ENCODE measurements at places on chromosomes 2 and 18. TPM values are rescaled to one million over a fixed set of nuclear protein-coding genes. Genes with fewer than 3 reads are reported as not detected.

GRCh38 chr2:205733648-205734047 is 51.3 kb downstream of the NRP2 start:
- no peaks in the 10 kb centered on the region for H3K27me3 ChIP-seq
- H3K4me1 ChIP-seq, result no peaks in the 10 kb centered on the region
- H3K27ac ChIP-seq, result no peak overlapping the region
- no peak for DNase-seq
- H3K36me3 ChIP-seq, result no peaks in the 10 kb centered on the region

C2orf92 gene
- 0.68 TPM for polyA plus RNA-seq

NGEF gene
- not detected for polyA plus RNA-seq

DNA sequence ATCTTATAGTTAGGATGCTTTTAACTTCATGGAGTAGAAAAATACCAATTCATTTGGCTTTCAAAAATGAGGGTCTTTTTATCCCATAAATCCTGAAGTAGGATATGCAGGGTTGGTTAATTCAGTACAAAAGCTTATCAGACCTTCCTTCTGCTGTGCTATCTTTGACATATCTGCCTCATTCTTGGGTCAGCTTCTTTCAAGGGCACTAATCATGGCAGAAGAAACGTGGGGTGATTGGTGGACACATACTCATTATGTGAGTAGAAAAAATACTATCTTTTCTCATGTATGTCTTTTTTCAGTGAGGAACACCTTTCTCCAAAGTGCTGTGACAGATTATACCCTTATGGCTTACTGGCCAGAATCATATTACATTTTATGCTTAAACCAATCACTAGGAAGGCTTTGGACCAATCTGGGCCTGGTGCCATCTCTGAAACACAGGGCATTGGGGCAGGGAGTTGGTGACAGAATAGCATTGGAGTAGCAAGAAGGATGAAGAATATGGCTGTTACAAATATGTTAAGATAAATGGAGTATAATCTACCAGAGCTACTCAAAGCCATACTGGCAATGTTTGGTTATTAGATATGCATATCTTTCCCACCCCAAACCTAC is 10.1 kb downstream of the UGP2 start:
- no peak for DNase-seq
- H3K4me1 ChIP-seq, result peaks cover 82% of the 10 kb centered on the region
- peaks cover 16% of the 10 kb centered on the region for H3K36me3 ChIP-seq

DNA sequence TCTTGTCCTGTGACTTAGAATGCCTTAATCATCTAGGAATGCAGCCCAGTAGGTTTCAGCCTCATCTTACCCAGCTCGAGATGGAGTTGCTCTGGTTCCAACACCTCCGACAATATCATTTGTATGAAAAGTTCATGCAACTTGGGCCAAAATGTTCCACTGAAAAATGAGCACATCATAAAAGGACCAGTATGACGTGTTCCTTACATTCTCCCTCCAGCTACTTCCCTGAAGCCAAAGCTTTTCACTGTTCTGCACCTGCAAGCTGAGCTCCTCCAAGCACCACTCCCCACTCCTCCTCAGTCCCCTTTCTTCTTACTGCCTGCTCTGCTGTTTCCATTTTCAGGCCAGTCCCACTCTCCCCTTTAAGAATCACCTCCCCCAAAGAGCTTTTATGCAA is 23.1 kb downstream of the TMEM182 start:
- no peak overlapping the region for H3K27ac ChIP-seq
- H3K36me3 ChIP-seq, result peaks cover 27% of the 10 kb centered on the region
- no peak for DNase-seq

MEP1B gene
- polyA plus RNA-seq, result not detected

EIF5B gene
- polyA plus RNA-seq, result 3.0 TPM

DNA sequence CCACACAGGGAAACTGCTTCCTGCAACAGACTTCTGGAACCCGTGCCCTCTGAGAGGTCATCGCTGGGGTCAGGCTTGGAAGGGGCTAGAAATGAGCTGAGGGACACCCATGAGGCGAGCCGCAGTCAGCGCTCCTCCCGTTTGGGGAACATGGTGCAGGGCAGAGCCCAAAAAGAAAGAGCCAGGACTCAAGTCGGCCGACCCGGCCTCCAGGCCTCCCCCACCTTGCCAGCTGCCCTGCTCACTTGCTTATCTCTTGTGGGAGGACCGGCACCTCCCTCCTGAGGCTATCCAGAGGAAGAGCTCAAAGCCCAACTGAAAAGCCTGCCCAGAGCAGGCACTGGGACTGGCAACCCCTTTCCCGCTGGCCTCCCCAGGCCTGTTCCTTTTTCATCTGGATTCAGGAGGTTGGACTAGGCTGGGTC is 43.6 kb downstream of the SCTR start:
- DNase-seq, result no peak
- H3K4me3 ChIP-seq, result no peak overlapping the region
- peaks cover 2% of the 10 kb centered on the region for H3K27me3 ChIP-seq
- H3K36me3 ChIP-seq, result no peaks in the 10 kb centered on the region

ERBB4 gene
- polyA plus RNA-seq, result not detected

DNA sequence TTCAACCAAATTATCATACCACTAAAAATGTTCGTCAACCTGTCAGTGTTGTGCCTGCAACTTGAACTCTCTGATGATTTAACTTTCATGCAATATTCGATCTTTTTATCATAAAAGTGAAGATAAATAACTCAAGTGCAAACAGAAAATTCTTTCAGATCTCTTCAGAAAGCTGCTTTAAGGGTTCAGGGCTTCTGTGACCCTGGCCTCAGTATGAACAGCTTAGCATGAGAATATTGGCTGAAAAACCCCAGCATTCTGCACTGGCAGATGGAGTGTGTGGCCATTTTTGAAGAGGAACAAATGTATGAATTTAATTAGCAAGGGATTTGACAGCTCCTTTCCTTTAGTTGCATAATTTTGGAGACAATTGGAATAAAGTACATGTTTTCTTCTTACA is 851.4 kb upstream of the SOX11 start:
- DNase-seq, result no peak
- H3K27me3 ChIP-seq, result no peaks in the 10 kb centered on the region
- H3K4me1 ChIP-seq, result no peaks in the 10 kb centered on the region

GRCh38 chr2:142395291-142395690 is 264.5 kb upstream of the LRP1B start:
- H3K27ac ChIP-seq, result no peak overlapping the region
- H3K4me1 ChIP-seq, result no peaks in the 10 kb centered on the region
- no peaks in the 10 kb centered on the region for H3K36me3 ChIP-seq
- no peaks in the 10 kb centered on the region for H3K27me3 ChIP-seq
- no peak overlapping the region for H3K4me3 ChIP-seq

- H3K27ac ChIP-seq, result peak overlapping the region; percentile 80
- peak overlapping the region; percentile 10 for H3K4me3 ChIP-seq
- peaks cover 29% of the 10 kb centered on the region for H3K4me1 ChIP-seq
- no peaks in the 10 kb centered on the region for H3K27me3 ChIP-seq
- no peaks in the 10 kb centered on the region for H3K36me3 ChIP-seq
These were observed 85.1 kb upstream of the TTC39C start for GRCh38 chr18:23929362-23929930.

MDH1B gene
- 0.06 TPM for polyA plus RNA-seq

DNA sequence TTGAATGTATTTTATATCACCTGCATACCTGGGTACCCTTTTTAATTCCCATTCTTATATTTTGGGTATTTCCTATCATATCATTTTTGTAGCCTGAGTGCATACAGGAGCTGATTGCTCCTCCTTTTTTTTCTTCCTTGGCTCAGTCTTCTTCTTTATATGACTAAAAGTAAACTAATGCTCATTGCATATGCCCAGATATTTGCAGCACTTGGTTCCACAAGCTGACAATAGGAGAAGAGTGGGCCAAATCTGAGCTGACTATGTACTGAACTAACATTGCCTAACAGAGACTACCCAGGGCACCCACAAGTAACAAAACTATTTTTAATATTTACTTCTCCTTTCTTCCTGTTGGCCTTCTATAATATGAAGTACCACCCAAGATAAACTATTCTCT is 131.7 kb upstream of the SPOPL start:
- H3K4me1 ChIP-seq, result no peaks in the 10 kb centered on the region
- peaks cover 4% of the 10 kb centered on the region for H3K27me3 ChIP-seq
- H3K27ac ChIP-seq, result no peak overlapping the region

GREB1L gene
- 0.09 TPM for polyA plus RNA-seq

TMEM163 gene
- 0.24 TPM for polyA plus RNA-seq

DNA sequence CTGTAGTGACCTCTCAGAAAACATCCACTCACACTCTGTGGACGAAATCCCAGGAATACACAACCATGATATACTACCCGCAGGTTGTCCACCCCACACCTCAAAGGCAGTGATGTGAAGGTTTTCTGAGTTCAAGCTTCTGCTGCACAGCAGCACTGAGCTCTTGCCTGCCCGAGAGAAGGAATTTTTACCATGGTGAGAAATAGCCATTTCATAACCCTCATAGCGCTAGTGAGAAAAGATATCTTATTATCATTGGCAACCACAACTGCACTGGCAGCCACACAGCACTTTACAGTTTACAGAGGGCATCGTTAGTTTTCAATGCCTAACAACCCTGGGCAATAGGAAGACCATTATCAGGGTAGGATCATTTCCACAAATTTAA is 36.9 kb downstream of the NAPG start:
- H3K27ac ChIP-seq, result no peak overlapping the region
- DNase-seq, result no peak
- H3K27me3 ChIP-seq, result no peaks in the 10 kb centered on the region
- peaks cover 10% of the 10 kb centered on the region for H3K4me1 ChIP-seq

GRCh38 chr18:69725009-69725408 is 222.7 kb downstream of the CD226 start:
- H3K36me3 ChIP-seq, result peaks cover 10% of the 10 kb centered on the region
- no peaks in the 10 kb centered on the region for H3K27me3 ChIP-seq
- H3K4me3 ChIP-seq, result no peak overlapping the region
- DNase-seq, result no peak
- H3K4me1 ChIP-seq, result no peaks in the 10 kb centered on the region
- H3K27ac ChIP-seq, result no peak overlapping the region

DNA sequence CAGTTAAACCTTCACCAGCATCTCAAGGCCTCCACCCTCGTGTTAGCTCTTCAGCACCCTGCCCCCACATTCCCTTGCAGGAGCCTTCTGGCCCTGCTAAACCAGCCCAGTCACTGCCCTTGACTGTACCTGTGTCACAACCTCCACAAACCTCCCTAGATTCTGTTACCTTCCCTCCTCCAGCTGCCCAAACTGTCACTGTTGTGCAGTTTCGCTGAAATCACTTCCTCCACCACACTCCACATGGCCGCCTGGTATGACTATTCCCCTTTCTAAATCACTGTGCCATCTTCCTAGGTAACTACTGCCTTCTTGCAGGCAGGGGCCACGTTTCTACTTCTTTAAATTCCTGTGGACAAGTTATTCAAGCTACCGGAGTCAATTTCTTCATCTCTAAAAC is 160.2 kb downstream of the GALNT14 start:
- H3K4me1 ChIP-seq, result no peaks in the 10 kb centered on the region
- no peak for DNase-seq

TUBA3E gene
- polyA plus RNA-seq, result not detected

DOCK10 gene
- polyA plus RNA-seq, result 34.1 TPM

GRCh38 chr2:156327835-156328695 is 4.5 kb downstream of the NR4A2 start:
- peak; percentile 32 for DNase-seq
- no peak overlapping the region for H3K4me3 ChIP-seq
- peaks cover 11% of the 10 kb centered on the region for H3K36me3 ChIP-seq

- H3K4me3 ChIP-seq, result no peak overlapping the region
- H3K27ac ChIP-seq, result no peak overlapping the region
- H3K36me3 ChIP-seq, result peaks cover 5% of the 10 kb centered on the region
- no peaks in the 10 kb centered on the region for H3K27me3 ChIP-seq
These were observed 67.3 kb downstream of the CRACDL start for GRCh38 chr2:98868548-98869271.

DNA sequence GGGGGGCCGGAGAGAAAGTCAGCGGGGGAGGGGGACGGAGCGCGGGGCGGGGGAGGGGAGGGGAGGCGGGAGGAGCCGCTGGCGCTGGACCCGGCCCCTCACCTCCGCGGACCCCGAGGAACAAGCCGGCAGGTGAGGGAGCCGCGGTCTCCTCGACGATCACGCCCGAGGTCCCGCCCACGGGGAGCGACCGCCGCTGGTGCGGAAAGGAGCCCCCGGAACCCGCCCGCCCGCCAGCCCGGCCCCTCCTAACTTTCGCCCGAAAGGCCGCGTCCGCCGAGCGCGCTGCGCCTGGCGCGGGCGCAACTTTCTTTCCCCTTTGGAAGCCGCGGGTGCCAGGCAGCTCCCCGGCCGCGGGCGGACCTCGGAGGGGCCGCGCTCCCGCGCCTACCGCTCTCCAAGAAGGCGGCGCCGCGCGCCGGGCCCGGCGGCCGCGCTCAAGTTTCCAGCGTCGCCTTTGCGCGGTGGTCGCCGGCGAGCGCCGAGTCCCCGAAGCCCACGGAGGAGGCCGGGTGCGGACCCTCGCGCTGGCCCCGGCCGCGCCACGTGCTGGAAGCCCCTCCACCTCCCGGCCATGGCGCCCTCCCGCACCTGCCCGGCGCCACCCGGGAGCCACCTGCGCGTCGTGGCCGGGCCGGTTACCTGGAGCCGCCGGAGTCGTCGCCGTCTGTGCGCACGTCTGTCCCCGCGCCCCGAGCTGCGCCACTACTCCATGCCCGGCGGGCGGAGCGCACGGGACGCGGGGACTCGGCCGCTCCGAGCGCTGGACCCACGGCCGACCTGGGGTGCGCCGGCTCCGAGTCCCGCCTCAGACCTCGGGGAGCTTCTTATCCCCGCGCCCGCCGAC is at the start of gene ALKAL2:
Gene ALKAL2 (minus strand): TSS at position 181 of the 847 bp plus-strand sequence. CDS start 256 bp downstream, outside the sequence.
- peak within 1 kb of the TSS; percentile 80 for H3K4me3 ChIP-seq
- peaks cover 8% of the 10 kb centered on the region for H3K27me3 ChIP-seq
- peaks cover 16% of the 10 kb centered on the region for H3K4me1 ChIP-seq
- no peak within 1 kb of the TSS for H3K27ac ChIP-seq
- H3K36me3 ChIP-seq, result no peaks in the 10 kb centered on the region

- H3K27me3 ChIP-seq, result no peaks in the 10 kb centered on the region
- H3K27ac ChIP-seq, result no peak overlapping the region
These were observed 48.5 kb upstream of the IKZF2 start for GRCh38 chr2:213199871-213200270.

- no peak overlapping the region for H3K4me3 ChIP-seq
- peaks cover 9% of the 10 kb centered on the region for H3K4me1 ChIP-seq
- no peaks in the 10 kb centered on the region for H3K36me3 ChIP-seq
- no peak overlapping the region for H3K27ac ChIP-seq
- H3K27me3 ChIP-seq, result peaks cover 17% of the 10 kb centered on the region
These were observed 1.6 kb downstream of the CAVIN2 start for GRCh38 chr2:191845248-191845715.

PAX3 gene
- not detected for polyA plus RNA-seq

GRCh38 chr2:122635686-122636085 is 880.2 kb downstream of the TSN start:
- H3K4me1 ChIP-seq, result no peaks in the 10 kb centered on the region
- DNase-seq, result no peak
- no peak overlapping the region for H3K27ac ChIP-seq
- H3K27me3 ChIP-seq, result no peaks in the 10 kb centered on the region
- H3K36me3 ChIP-seq, result peaks cover 4% of the 10 kb centered on the region

- no peak for DNase-seq
- H3K36me3 ChIP-seq, result no peaks in the 10 kb centered on the region
- no peak overlapping the region for H3K4me3 ChIP-seq
- no peaks in the 10 kb centered on the region for H3K4me1 ChIP-seq
- peaks cover 3% of the 10 kb centered on the region for H3K27me3 ChIP-seq
These were observed 267.7 kb downstream of the BCL11A start for GRCh38 chr2:60285626-60286316.

DNAH7 gene
- not detected for polyA plus RNA-seq

GRCh38 chr2:86230961-86231360 is 31.7 kb downstream of the MRPL35 start:
- no peaks in the 10 kb centered on the region for H3K27me3 ChIP-seq
- peaks cover 4% of the 10 kb centered on the region for H3K4me1 ChIP-seq
- no peak for DNase-seq
- H3K27ac ChIP-seq, result no peak overlapping the region

GRCh38 chr2:134231301-134231964 is 22.4 kb upstream of the MGAT5 start:
- H3K4me3 ChIP-seq, result no peak overlapping the region
- H3K27me3 ChIP-seq, result no peaks in the 10 kb centered on the region
- H3K4me1 ChIP-seq, result peaks cover 67% of the 10 kb centered on the region

All from naive thymus-derived CD8-positive, alpha-beta T cell (primary cell).